Activated T-cell treated with anti-CD3 and anti-CD28 coated beads for 24 hours (primary cell): ENCODE measurements at places on chromosomes 5 and 9.

GRCh38 chr5:4703931-4704458 is 436.1 kb upstream of the ADAMTS16 start:
- no peak for DNase-seq

DNA sequence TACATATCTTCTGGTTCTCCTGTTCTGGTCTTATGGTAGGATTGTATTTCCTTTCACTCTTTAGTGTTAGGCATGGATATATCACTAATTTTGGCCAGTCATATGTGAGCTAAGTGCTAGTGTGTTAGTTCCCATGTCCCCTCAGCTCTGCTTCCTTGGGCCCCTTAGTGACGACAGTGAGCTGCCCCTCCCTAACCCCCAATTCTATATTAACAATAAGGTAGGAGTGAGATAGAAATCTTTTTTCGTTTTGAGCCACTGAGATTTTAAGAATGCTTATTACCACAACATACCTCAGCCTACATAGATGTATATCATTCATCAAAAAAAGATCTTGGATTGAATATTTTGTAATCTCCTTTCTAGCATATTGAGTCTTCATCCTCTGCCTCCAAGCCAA is 100.5 kb downstream of the PARP8 start:
- DNase-seq: no peak

DNA sequence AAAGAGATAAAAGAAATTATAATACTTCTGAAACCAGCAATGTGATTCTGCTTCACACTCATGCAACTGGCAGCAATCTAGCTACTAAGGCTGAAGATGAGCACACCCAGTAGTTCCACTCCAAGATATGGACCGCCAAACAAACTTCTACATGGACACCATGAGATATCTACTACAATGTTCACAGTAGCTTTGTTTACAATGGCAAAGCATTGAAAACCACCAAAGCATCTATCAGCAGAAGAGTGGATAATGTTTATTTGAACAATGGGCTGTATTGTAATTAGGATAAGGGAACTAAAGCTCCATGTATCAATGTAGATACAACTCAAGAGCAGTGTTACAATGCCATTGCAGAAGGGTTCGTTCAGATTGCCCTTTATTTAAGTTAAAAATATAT is 91.2 kb upstream of the ERBIN start:
- no peak for DNase-seq

GRCh38 chr5:172051643-172052339 is 45.4 kb upstream of the FBXW11 start:
- DNase-seq: no peak

DNA sequence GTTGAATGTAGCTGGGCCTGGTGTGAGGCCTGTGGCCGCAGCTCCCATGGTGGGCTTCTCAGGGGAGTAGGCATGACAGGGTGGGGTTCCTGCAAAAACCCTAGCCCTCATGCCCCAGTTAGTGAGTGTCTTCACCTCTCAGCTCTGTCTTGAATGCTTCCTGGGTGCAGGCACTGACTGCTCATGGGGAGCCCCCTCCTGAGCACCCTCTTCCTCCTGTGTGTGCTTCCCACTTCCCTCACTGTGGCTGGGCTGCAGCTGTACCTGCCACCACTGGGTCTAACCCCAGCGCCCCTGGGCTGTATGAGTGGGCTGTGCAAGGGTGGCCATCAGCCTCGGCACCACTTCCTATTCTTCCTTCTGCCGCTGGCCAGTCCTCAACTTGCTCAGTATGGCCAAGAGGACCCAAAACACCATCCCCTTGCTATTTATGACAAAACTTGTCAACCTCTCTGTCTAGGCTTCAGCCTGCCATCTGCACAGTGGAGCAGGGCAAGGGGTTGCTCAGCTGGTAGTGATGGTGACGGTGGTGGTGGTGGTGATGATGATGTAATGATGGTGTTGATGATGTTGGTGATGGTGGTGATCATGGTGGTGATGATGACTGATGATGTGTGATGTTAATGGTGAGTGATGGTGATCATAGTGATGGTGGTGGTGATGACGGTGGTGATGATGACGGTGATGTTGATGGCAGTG is 67.5 kb downstream of the RXRA start:
- no peak for DNase-seq

DNA sequence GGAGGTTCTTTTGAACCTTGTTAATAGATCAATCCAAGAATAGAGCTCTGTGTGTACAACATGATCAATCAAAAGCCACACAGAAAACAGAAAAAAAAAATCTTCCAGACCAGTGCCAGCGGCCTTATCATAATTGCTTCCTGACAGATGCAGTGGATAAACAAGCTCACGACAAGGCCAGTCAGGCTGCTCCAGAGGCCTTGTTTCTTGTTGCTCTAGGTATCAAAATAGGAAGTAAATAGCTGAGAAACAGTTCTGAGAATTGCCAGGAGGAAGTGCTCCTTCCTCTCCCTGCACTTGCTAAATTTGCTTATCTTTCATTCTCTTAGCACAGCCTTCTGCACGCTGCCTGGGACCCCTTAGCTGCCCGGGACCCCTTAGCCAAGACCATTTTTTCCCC is 199.0 kb upstream of the TARS1 start:
- no peak for DNase-seq

- DNase-seq: no peak
These were observed 185.0 kb upstream of the DAP start for GRCh38 chr5:10946050-10946449.

DNA sequence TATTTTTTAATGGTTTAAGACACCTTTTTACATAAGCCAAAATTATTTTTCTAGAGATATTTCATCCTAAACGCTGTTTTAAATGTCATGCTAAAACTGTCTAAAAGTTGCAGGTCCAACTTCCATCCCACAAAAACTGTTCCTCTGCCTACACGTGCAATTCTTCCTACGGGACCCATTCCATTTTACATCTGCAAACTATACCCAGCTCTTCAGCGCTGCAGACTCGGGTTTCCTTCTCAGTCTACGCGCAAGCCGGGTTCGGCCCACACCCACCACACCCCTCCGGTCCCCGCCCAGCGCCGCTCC is 8.7 kb downstream of the RANBP6 start:
- DNase-seq: no peak
